Esophagus muscularis mucosa (tissue), 4 donors: ENCODE measurements at places on chromosomes 12 and 14.

DNA sequence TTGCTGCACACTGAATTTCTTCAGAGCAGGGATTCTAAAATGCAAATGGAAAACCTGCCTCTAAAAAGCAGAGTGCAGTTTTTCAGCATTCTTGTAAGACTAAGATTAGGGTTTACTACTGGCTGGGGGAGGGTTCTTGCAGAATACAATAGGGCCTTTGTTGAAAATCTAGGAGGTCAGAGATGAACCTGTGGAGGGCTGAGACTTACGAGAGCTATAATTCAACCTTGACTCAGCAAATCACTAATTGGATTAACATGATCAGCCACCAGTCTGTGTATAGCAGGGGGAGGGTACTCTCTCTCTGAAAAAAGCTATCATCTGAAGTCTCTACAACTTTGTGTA, 92.6 kb upstream of the HIF1A start:
- no peak overlapping the region for H3K27ac ChIP-seq
- no peaks in the 10 kb centered on the region for H3K27me3 ChIP-seq
- no peaks in the 10 kb centered on the region for H3K36me3 ChIP-seq
- no peak for DNase-seq
- H3K4me1 ChIP-seq: peaks cover 19% of the 10 kb centered on the region
- H3K4me3 ChIP-seq: no peak overlapping the region

DNA sequence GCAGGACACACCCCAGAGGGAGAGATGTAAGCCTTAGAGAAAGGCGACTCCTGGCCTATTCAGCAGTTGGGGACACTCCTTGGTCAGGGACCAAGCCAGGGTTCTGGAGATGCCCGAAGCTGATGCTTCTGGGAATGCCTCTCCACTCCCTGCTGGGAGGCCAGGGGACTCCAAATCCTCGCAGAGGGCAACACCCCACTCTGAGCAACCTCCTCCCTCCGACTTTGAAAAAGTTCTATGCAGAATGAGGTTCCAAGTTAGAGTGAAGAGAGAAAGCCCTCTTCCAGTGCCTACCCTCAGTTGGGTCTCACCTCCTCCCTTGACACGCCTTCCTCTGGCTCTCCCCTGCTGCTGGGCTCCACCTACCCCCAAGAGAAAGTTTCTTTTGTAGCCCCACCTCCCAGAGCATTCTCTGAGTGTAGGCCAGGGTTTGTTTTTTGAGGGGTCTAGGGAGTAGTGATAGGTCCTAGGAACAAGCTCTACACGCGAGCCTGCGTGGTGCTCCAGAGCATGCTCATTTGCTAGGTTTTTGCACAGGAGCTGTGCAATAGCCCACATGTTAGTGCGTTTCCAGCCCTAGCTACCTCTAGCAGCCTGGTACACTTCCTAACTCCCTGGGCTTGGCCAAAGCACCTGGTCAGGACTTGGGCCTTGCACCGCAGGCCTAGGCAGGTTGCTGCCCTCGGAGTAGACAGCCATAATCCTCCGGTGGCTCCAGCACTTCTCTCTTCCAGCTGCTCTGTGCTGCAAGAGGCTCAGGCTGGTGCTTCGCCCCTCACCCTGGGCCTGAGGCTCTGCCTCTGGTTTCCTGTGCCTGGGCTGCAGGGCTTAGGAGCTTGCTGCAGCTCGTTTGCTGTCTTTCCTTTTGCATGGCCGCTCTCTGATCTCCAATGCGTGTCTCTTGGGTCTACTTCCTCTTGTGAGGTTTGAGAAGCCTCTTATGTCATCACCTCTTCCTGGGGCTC, 590 bp upstream of the CEBPE start:
- no peak overlapping the region for H3K27ac ChIP-seq
- H3K4me1 ChIP-seq: peaks cover 16% of the 10 kb centered on the region
- H3K4me3 ChIP-seq: no peak overlapping the region
- no peaks in the 10 kb centered on the region for H3K27me3 ChIP-seq
- no peak for DNase-seq

- H3K27me3 ChIP-seq: no peaks in the 10 kb centered on the region
- DNase-seq: no peak
- H3K36me3 ChIP-seq: no peaks in the 10 kb centered on the region
- peak overlapping the region; percentile 60 for H3K4me3 ChIP-seq
These were observed 44.7 kb upstream of the ATP23 start for GRCh38 chr12:57896434-57897201.

GRCh38 chr12:65529771-65530435, 251.4 kb downstream of the MSRB3 start:
- no peak overlapping the region for H3K4me3 ChIP-seq
- no peak overlapping the region for H3K27ac ChIP-seq
- H3K4me1 ChIP-seq: peaks cover 4% of the 10 kb centered on the region
- H3K36me3 ChIP-seq: no peaks in the 10 kb centered on the region

- no peak overlapping the region for H3K4me3 ChIP-seq
- H3K27ac ChIP-seq: no peak overlapping the region
- DNase-seq: no peak
- no peaks in the 10 kb centered on the region for H3K4me1 ChIP-seq
These were observed 192.6 kb upstream of the CCDC196 start for GRCh38 chr14:66293533-66294105.

GRCh38 chr14:22448905-22449599, 140.0 kb downstream of the DAD1 start:
- DNase-seq: no peak
- H3K4me1 ChIP-seq: no peaks in the 10 kb centered on the region
- H3K36me3 ChIP-seq: no peaks in the 10 kb centered on the region
- H3K27me3 ChIP-seq: no peaks in the 10 kb centered on the region
- H3K27ac ChIP-seq: no peak overlapping the region
- H3K4me3 ChIP-seq: no peak overlapping the region

- no peak for DNase-seq
- no peak overlapping the region for H3K4me3 ChIP-seq
- no peak overlapping the region for H3K27ac ChIP-seq
- no peaks in the 10 kb centered on the region for H3K4me1 ChIP-seq
These were observed 263.2 kb downstream of the C12orf50 start for GRCh38 chr12:87766044-87766443.
